ENCODE measurements at places on chromosomes 7 and 10.

GRCh38 chr7:70486977-70487376 is 645.0 kb upstream of the GALNT17 start:
- no peak for DNase-seq

DNA sequence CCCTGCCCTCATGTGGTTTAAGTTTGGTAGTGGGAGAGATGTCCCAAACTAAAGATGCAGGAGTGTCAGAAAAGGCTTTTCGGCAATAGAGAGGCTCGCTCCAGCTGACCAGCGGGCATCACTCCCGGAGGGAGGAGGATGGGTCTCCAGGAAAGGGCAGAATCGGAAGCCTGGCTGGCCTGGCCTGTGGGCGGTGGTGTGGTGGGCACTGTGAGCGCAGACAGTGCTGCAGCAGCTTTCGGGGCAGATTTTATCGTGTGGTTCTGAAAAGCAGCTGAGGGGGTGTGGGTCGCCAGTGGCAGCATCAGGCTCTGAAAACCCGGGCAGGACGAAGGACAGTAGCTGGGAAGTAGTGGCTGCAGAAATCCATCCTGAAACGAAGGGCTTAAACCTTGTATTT is 12.8 kb downstream of the BNIP3 start:
- no peak for DNase-seq

- no peak for DNase-seq
Observed at GRCh38 chr10:101840102-101840684, 3.4 kb downstream of the KCNIP2 start.

GRCh38 chr10:126569513-126570244 is 100.8 kb downstream of the C10orf90 start:
- DNase-seq: no peak

DNA sequence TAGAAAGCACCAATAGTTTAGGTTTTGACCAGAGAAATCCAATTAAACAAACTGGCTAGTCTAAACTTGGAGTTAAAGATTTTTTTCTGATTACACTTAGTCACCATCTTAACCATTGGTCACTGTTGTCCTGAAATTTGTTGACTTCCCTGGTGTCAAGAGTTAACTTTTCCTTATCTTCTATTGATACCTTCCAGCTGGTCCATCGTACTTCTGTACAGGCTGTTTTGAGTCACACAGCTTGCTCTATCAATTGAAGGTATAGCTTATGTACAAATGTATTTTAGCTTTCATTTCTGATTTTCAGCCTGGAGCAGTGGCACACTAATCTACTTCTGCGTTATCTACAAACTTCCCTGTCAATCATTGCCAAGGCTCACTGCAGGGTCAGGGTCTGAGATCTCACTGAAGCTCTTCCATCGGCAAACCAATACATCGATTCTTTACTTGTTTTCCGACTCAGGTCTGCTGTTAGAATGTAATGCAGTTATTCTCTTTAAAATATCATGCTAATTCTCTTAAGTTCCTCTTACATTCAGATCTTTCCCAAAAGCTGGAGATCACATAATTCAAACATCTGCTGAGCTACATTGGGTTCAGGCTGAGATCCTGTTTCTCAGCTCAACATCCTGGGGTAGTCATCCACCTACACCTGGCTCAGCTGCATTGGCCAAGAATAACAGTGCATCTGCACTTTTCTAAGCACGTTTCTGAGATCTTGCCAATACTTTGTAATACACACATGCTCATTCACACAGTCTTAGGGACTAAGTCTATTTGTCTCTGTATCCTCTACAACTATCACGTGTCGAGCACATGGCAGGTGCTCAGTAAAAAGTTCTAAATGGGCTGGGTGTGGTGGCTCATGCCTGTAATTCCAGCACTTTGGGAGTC is 11.3 kb downstream of the MRPS33 start:
- DNase-seq: peak; percentile 41

DNA sequence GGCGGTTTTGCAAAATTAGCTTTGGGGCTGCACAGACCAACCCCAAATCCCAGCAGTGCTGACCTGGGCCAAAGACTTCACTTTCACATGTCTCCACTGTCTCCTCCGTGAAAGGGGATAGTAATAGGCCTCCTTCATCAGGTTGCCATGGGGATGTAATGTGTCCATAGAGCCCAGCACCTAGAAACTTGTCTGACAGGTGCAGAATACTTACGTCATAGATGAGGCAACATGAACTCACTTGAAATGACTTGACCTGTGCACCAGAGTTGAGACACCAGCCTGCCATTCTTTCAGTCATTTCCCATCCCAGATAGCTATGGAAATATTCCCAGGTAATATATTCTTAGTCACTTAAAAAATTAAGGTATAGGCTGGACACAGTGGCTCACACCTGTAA is 94.2 kb downstream of the INSYN2A start:
- DNase-seq: no peak

- no peak for DNase-seq
Observed at GRCh38 chr7:38013246-38013645, 92.8 kb downstream of the EPDR1 start.

DNA sequence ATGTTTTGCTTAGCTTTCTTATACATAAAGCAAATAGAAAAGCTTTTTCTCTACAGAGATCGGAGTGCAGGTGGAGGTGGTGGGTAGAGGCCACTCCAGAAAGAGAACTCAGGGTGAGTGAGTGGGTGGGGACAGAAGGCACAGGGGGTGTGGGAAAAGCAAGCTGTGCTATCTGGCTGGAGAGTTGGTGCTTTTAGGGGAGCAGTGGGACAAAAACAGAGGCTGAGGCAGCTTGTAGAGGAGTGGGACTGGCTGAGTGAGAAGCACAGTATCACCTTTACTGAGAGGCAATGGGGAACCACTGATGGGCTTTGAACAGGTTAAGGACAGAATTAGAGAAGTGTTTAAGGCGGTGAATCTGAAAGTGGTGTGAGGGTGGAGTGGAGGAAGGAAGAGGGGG is 275.3 kb downstream of the TCF7L2 start:
- no peak for DNase-seq

- no peak for DNase-seq
Observed at GRCh38 chr7:140881507-140882228, 43.1 kb downstream of the BRAF start.

DNA sequence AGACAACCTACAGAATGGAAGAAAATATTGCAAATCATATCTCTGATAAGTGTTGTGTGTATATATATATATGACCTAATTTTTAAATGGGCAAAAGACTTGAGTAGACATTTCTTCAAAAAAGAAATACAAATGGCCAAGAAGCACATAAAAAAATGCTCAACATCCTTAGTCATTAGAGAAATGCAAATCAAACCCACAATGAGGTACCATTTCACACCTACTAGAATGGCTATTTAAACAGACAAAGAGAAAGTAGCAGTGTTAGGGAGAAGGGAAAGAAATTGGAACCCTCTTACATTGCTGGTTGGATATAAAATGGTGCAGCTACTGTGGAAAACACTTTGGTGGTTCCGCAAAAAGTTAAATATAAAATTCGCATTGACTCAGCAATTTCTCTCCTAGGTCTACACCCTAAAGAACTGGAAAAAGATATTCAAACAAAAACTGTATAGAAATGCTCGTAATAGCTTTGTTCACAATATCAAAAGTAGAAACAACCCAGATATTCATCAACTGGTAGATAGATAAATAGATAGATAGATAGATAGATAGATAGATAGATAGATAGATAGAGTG is 16.3 kb downstream of the ACSL5 start:
- no peak for DNase-seq

- no peak for DNase-seq
Observed at GRCh38 chr7:46707973-46708372, 786.9 kb upstream of the IGFBP3 start.

DNA sequence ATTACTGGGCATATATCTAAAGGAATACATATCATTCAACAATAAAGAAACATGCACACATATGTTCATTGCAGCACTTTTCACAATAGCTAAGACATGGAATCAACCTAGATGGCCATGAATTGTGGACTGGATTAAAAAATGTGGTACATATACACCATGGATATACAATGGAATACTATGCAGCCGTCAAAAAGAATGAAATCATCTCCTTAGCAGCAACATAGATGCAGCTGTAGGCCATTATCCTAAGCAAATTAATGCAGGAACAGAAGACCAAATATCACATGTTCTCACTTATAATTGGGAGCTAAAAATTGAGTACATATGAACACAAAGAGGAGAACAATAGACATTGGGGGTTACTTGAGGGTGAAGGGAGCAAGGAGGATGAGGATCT is 175.6 kb downstream of the POLR1F start:
- DNase-seq: no peak
